H1 (cell line): ENCODE measurements at places on chromosomes 5 and 9. TPM values are rescaled to one million over a fixed set of nuclear protein-coding genes. Genes with fewer than 3 reads are reported as not detected.

The BARHL1 gene
- total RNA-seq, result not detected in 2 replicates

DNA sequence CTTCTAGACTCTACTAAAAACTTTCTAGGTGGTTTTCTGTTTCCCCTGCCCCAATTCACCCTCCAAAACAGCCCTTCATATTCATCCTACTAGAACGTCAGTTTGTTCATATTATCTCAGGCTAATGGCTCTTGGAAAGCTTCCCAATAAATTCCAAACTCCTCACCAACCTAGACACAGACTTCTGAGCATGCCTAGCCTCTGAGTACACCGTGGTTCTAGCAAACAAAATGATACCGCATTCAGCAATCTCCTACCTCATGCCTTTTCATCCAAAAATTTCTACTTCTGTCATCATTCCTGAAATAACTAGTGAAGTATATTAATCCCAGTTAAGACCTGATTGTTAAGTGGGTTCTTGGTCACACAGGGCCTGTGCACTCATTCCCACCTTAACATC lies 46.5 kb upstream of the NR5A1 start:
- no peak for DNase-seq

GRCh38 chr5:114316167-114316566 lies 45.7 kb upstream of the KCNN2 start:
- DNase-seq, result no peak

DNA sequence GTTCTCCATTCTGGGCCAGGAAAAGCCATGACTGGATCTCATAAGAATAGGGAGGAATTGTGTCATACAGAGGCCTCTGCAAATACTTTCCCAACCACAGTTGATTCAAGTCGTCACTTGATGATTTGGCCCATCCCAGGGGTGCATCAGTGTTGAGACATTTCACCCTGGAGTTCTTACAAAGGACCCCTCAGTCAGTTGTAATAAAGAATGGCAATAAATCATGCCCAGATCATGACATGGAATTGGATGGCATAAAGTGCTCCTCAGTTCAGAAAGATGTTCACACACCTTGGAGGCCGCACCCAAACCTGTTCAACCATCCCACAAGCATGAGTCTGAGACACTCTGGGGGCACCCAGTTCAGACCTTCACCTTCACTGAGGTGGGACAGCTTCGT lies 168.1 kb downstream of the NR3C1 start:
- DNase-seq, result no peak

DNA sequence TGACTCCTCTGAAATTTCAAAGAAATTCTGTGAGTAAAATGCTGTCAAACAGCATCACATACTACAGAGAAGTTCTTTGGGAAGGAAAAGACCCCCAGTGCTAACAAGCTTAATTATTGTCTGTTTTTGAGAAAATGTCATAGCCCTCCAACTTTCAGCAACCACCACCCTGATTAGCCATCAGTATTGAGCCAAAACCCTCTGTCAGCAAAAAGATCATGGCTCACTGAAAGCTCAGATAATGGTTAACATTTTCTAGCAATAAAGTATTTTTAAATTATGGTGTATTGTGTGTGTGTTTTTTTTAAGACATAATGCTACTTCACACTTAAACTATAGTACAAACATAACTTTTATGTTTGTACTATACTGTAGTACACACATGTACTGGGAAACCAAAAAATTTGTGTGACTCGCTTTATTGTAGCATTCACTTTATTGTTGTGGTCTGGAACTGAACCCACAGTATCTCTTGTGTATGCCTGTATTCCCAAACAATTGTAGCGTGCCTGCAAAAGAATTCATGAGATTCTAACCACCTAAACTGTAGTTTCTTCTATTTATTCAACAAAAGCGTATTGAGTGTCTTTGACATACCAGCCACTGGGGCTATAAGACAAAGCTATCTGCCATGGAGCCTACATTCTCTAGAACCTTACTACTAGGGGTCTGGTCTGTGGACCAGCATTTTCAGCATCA lies 31.6 kb downstream of the TLE4 start:
- DNase-seq, result no peak
